ENCODE measurements at places on chromosomes 13 and 19. TPM values are rescaled to one million over a fixed set of nuclear protein-coding genes. Genes with fewer than 3 reads are reported as not detected.

ZNF525 gene
- 9.2 TPM for polyA plus RNA-seq

C19orf38 gene
- 2.1 TPM for polyA plus RNA-seq

APOE gene
- 325 TPM for polyA plus RNA-seq

PGLYRP1 gene
- 0.53 TPM for polyA plus RNA-seq

MAB21L1 gene
- polyA plus RNA-seq: 0.09 TPM

SHKBP1 gene
- polyA plus RNA-seq: 43.5 TPM

GJB6 gene
- polyA plus RNA-seq: 5.4 TPM

OR7A5 gene
- not detected for polyA plus RNA-seq

OR7D2 gene
- polyA plus RNA-seq: 0.07 TPM

CERS4 gene
- 52.0 TPM for polyA plus RNA-seq

CD37 gene
- 32.4 TPM for polyA plus RNA-seq
